ENCODE measurements at places on chromosomes 13 and 19.
A peak's percentile ranks its signal among the peaks of the same experiment; 100 is the strongest.

DNA sequence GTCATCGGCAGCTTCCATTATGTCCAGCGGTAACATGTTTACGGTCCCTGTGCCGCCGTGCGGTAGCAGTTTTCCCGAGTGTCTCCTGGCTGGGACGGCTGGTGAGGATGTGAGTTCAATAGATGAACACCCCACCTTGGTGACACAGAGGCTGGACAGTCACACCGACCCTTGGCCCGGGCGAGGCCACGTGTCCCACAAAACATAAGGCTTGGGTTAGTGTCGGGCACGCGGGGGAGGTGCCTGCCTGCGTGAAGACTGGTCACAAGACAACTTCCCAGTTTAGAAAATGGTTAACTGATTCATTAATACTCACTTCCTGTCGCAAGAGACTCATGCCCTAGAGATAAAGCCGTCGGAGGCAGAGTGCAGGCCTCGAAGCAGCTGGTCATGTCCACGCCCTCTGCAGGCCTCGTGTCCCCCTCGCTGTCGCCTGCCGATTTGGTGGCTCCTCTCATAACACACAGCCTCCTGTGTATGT is 17.2 kb downstream of the RASA3 start:
- H3K4me1 ChIP-seq = peaks cover 65% of the 10 kb centered on the region
- H3K4me3 ChIP-seq = peak overlapping the region; percentile 7
- H3K27ac ChIP-seq = peak overlapping the region; percentile 46

DNA sequence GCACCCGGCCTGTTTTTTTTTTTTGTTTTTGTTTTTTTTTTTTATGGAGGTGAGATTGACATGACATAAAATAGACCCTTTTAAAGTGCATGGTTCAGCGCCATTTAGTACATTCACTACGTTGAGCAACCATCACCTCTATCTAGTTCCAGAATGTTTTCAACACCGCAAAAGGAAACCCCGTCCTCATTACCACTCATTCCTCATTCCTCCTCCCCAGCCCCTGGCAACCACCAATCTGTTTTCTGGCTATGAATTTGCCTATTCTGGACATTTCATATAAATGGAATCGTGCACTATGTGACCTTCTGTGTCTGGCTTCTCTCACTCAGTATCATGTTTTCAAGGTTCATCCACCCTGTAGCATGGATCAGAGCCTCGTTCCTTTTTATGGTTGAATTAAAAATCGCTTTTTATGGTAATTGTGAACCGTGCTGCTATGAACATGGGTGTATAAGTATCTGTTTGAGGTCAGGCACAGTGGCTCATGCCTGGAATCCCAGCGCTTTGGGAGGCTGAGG is 9.9 kb upstream of the ADGRE5 start:
- H3K4me3 ChIP-seq = peak overlapping the region; percentile 77
- no peak for DNase-seq
- H3K36me3 ChIP-seq = peaks cover 33% of the 10 kb centered on the region
- peak overlapping the region; percentile 100 for H3K27ac ChIP-seq
- no peaks in the 10 kb centered on the region for H3K27me3 ChIP-seq

DNA sequence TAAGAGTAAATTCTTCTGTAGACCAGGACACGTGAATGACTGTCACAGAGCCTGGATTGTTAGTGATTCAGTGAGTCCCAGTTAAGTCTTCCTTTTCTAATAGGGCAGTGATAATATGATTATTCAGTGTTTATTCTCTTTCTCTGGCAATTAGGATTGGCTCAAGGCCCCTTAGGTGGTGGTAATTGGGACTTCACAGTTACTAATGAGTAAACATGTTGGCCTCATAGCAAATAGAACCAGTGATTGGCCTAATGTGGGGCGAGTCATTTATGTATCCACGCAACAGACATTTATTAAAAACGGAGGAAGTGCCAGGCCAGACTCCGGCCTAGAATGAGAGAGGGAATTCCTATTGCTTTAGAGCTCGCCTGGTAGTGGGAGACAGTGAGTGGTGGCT is 72.4 kb downstream of the SHISA2 start:
- H3K27ac ChIP-seq = no peak overlapping the region
- peaks cover 10% of the 10 kb centered on the region for H3K27me3 ChIP-seq
- peaks cover 14% of the 10 kb centered on the region for H3K4me1 ChIP-seq
- no peak for DNase-seq
- H3K36me3 ChIP-seq = no peaks in the 10 kb centered on the region

DNA sequence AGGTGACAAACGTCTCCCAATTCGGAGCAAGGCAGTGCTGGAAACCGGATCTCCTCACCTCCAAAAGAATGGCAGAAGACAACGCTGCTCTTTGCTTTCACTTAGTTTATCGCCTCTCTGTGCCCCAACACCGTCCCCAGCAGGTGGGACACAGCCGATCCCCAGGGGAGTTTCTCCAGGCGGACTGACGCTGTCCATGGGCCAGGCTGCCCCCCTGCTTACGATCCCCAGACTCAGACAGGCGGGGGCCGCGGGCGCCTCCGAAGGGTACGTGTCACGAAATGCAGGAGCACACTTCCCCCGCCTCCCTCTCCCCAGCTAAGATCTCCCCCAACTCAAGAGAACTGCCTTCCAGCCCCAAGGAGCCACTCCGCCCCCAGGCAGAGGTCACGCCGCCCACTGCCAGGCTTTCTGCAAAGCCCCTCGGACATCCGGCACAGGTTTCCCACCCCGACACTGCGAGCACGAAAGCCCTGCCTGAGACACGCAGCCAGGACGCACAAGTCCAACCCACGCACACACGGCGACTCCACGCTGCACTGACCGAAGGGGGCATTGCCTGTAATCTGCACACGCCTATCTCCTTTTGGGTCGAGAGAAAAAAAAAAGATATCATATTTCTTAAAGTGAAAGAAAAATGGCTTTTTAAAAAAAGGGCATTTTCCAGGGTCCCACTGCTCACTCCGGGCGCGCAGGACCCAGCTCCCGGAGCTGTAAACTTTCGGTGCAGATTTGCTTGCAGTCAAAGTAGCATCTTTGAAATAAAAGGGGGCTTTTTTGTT is 2.0 kb downstream of the SPRY2 start:
- no peaks in the 10 kb centered on the region for H3K36me3 ChIP-seq
- no peak overlapping the region for H3K27ac ChIP-seq
- no peak for DNase-seq
- H3K4me1 ChIP-seq = peaks cover 5% of the 10 kb centered on the region
- H3K4me3 ChIP-seq = no peak overlapping the region

DNA sequence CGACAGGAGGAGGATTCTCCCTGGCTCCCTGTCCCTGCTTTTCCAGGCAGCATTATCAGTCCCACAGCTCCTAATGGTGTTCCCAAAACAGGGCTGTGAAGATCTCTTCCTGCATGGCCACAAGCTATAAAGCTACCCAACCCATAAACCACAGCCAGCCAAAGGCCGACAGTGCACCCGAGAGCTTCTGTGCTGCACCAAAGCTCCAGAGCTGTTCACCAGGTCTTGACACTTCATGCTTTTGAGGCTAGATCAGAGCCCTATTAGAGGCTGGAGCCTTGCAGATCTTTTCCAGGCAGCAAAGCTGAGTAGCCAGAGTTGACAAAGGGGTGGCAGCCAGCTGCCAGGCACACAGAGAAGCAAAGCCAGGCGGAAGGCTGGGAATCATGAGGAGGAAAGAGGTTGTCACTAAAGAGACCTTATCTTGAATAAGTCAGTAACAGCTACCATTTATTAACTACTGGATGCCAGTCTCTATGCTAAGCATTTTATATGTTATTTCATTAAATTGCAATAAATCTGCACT is 180.4 kb downstream of the KATNAL1 start:
- peaks cover 23% of the 10 kb centered on the region for H3K4me1 ChIP-seq
- no peak overlapping the region for H3K4me3 ChIP-seq
- H3K27ac ChIP-seq = no peak overlapping the region
- peaks cover 2% of the 10 kb centered on the region for H3K36me3 ChIP-seq

DNA sequence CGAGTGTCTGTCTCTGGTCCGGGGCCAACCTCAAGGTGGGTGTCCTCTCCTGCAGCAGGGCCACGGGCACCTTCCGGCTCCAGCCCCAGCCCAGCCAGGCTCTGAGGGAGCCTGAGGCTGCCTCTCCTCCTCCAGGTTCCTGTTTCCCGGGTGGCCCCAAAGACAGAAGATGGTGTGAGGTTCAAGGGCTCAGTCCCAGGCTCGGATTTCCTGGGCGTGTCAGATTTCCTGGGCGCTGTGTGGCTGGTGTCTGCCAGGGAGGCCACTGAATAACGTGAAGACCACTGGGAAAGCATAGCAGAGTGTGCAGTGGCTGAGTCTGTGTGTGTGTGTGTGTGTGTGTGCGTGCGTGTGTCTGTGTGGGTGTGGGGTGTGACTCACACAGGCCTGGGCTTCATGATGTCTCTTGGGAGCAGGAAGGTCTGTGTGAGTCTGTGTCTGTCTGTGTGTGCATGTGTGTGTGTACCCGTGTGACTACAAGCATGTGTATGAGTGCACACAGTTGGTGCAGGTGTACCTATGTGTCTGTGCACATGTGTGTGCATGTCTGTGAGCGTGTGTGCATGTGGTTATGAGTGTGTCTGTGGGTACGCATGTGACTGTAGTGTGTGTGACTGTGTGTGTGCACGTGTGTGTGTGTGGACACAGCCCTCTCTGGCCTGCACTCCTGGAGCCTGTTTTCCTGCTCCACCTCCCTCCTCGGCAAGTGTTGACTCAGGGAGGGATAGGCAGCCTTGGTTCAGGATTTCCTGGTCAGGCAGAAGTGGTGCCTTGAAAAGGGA is 28.3 kb downstream of the CEBPA start:
- H3K27ac ChIP-seq = peak overlapping the region; percentile 61
- peaks cover 6% of the 10 kb centered on the region for H3K4me1 ChIP-seq
- peaks cover 9% of the 10 kb centered on the region for H3K27me3 ChIP-seq

- no peak for DNase-seq
- no peak overlapping the region for H3K4me3 ChIP-seq
- peaks cover 51% of the 10 kb centered on the region for H3K27me3 ChIP-seq
- H3K36me3 ChIP-seq = peaks cover 3% of the 10 kb centered on the region
These were observed 99.9 kb upstream of the FAM216B start for GRCh38 chr13:42681326-42682100.

GRCh38 chr19:3458229-3459088 is 21.9 kb downstream of the SMIM24 start:
- no peaks in the 10 kb centered on the region for H3K27me3 ChIP-seq
- H3K4me1 ChIP-seq = no peaks in the 10 kb centered on the region
- H3K36me3 ChIP-seq = peaks cover 7% of the 10 kb centered on the region
- H3K27ac ChIP-seq = no peak overlapping the region
- DNase-seq = no peak
- no peak overlapping the region for H3K4me3 ChIP-seq

DNA sequence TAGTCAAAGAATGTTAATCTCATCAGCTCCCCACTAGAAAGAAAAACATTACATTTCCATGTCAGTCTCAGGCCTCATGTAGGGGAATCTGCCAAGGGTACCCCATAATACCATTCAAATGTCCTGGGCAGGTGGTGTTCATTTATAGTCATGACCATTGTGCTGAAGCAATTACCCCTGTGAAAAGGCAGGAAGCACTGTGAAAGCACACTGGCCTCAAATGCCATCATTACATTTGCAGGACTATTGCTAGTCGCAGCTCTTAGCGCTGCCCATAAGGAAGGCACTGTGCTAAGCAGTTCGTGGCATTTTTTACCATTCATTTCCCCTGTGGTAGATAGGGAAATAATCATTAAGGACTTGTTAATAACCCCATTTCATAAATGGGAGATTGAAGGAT is 109.0 kb downstream of the LHFPL6 start:
- DNase-seq = no peak
- H3K27ac ChIP-seq = no peak overlapping the region
- H3K4me3 ChIP-seq = no peak overlapping the region
- peaks cover 36% of the 10 kb centered on the region for H3K27me3 ChIP-seq

- H3K27ac ChIP-seq = no peak overlapping the region
- no peak overlapping the region for H3K4me3 ChIP-seq
- H3K27me3 ChIP-seq = peaks cover 64% of the 10 kb centered on the region
- H3K4me1 ChIP-seq = peaks cover 24% of the 10 kb centered on the region
- DNase-seq = no peak
These were observed 21.0 kb downstream of the NFIX start for GRCh38 chr19:13016245-13016627.

DNA sequence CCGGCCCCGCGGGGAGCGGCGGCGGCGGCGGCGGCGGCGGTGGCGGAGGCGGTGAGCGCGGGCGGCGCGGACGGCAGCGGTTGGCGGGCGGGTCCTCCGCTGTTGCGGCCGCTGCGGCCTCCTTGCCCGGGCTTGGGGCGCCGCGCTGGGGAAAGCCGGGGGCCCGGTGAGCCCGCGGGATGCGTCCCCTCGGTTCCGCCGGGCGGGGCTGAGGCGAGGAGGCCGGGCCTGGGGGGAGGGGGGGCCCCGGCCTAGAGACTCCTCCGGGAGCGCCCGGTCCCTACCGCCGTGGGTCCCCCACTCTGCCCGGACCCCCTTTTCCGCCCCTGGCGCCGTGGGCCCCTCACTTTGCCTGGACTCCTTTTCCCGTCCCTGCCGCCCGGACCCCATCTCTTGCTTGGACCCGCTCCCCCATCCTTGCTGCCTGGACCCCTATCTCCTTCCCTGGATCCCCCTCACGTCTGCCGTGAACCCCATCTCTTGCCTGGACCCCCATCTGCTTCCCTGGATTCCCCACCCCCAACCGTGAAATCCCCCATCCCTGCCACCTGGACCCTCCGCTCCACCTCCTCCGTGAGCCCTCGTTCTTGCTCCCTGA is 28.6 kb upstream of the NDUFS7 start:
- peaks cover 9% of the 10 kb centered on the region for H3K4me1 ChIP-seq
- H3K36me3 ChIP-seq = peaks cover 18% of the 10 kb centered on the region
- peak overlapping the region; percentile 79 for H3K27ac ChIP-seq
- no peak for DNase-seq
- H3K27me3 ChIP-seq = no peaks in the 10 kb centered on the region

DNA sequence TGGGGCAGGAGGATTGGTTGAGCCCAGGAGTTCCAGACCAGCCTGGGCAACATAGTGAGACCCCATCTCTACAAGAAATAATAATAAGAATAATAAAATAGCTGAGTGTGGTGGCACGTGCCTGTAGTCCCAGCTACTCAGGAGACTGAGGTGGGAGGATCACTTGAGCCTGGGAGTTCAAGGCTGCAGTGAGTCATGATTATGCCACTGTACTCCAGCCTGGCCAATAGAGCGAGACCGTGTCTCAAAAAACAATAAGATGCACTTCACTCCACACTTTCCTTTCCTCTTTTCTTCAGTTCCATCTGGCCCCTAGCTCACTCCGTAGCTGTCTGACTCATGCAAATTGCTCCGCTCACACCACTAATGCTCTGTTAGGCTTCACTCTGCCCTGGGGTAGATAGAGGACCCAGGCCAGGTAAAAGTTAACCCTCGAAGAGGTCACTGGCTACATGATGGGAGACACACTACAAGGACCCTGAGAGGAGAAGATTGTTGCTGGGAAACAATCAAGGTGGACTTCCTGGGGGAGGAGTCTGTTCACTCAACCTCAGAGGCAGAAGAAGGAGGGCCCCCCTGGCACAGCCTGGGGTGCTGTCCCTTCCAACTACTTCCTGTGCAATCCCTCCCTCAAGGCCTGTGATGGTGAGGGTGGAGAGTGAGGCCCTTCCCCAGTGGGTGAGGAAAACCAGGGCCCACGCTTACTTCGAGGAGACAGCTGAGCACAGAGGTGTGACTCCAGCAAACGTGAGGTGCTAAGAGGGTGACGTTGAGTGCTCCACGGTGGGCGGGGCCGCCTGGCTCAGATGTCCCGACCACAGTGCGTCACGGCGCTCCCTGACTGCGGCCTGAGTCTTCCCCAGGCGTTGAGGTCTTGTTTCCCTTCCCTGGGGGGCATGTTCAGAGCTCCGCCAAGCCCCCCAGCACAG is 8.8 kb upstream of the TNFSF9 start:
- DNase-seq = peak; percentile 64
- peak overlapping the region; percentile 11 for H3K4me3 ChIP-seq
- peaks cover 28% of the 10 kb centered on the region for H3K4me1 ChIP-seq
- H3K27me3 ChIP-seq = no peaks in the 10 kb centered on the region

GRCh38 chr19:2820112-2820702 is 539 bp downstream of the ZNF554 start:
- H3K4me3 ChIP-seq = peak overlapping the region; percentile 81
- peak overlapping the region; percentile 49 for H3K27ac ChIP-seq
- peaks cover 5% of the 10 kb centered on the region for H3K36me3 ChIP-seq
- no peak for DNase-seq
- H3K4me1 ChIP-seq = peaks cover 5% of the 10 kb centered on the region
- no peaks in the 10 kb centered on the region for H3K27me3 ChIP-seq

Data from central memory CD8-positive, alpha-beta T cell (primary cell).